ENCODE measurements at places on chromosomes 5 and 9. TPM values are rescaled to one million over a fixed set of nuclear protein-coding genes. Genes with fewer than 3 reads are reported as not detected.

PCA3 gene
- not detected for polyA plus RNA-seq

GABRA1 gene
- not detected for polyA plus RNA-seq

SKIC3 gene
- polyA plus RNA-seq: 39.9 TPM

GRXCR2 gene
- 0.18 TPM for polyA plus RNA-seq

RGS14 gene
- polyA plus RNA-seq: 40.1 TPM

ECSCR gene
- not detected for polyA plus RNA-seq

ARL14EPL gene
- not detected for polyA plus RNA-seq

STK32A gene
- polyA plus RNA-seq: not detected

TTC23L gene
- not detected for polyA plus RNA-seq

CAST gene
- 53.1 TPM for polyA plus RNA-seq

FOXD4L5 gene
- not detected for polyA plus RNA-seq

NOXA1 gene
- 3.3 TPM for polyA plus RNA-seq

PALM2AKAP2 gene
- 0.11 TPM for polyA plus RNA-seq

EGFLAM gene
- polyA plus RNA-seq: not detected

ADAMTS2 gene
- 0.03 TPM for polyA plus RNA-seq

NOL6 gene
- 14.4 TPM for polyA plus RNA-seq

EDIL3 gene
- not detected for polyA plus RNA-seq

TMEM174 gene
- not detected for polyA plus RNA-seq

ANKRD31 gene
- 0.51 TPM for polyA plus RNA-seq

TERT gene
- polyA plus RNA-seq: not detected

CAMK2A gene
- not detected for polyA plus RNA-seq

GABRG2 gene
- polyA plus RNA-seq: not detected

HMMR gene
- polyA plus RNA-seq: 2.3 TPM

UBE2QL1 gene
- polyA plus RNA-seq: not detected

REEP2 gene
- 0.21 TPM for polyA plus RNA-seq

DPYSL3 gene
- polyA plus RNA-seq: not detected

STC2 gene
- not detected for polyA plus RNA-seq

IFNA13 gene
- polyA plus RNA-seq: not detected

GPRIN1 gene
- 0.24 TPM for polyA plus RNA-seq

KIF4B gene
- not detected for polyA plus RNA-seq

TAF1L gene
- polyA plus RNA-seq: not detected

ADRB2 gene
- polyA plus RNA-seq: 0.50 TPM

PCDHA9 gene
- polyA plus RNA-seq: not detected

SNCAIP gene
- polyA plus RNA-seq: not detected

DRD1 gene
- polyA plus RNA-seq: not detected

SURF6 gene
- 6.3 TPM for polyA plus RNA-seq

ASPN gene
- not detected for polyA plus RNA-seq

DMGDH gene
- 0.80 TPM for polyA plus RNA-seq

MFAP3 gene
- 3.4 TPM for polyA plus RNA-seq

LHX3 gene
- not detected for polyA plus RNA-seq

SH3TC2 gene
- not detected for polyA plus RNA-seq

OBP2B gene
- not detected for polyA plus RNA-seq

GFI1B gene
- polyA plus RNA-seq: not detected

NKD2 gene
- polyA plus RNA-seq: not detected

UGT3A1 gene
- polyA plus RNA-seq: not detected

SLC34A3 gene
- not detected for polyA plus RNA-seq

NPM1 gene
- 811 TPM for polyA plus RNA-seq

EIF4E1B gene
- not detected for polyA plus RNA-seq

C1QTNF3 gene
- not detected for polyA plus RNA-seq

CDKN2AIPNL gene
- polyA plus RNA-seq: 24.6 TPM

ADGRV1 gene
- polyA plus RNA-seq: not detected

SHOC1 gene
- polyA plus RNA-seq: not detected

C9orf43 gene
- 0.12 TPM for polyA plus RNA-seq

TTC16 gene
- polyA plus RNA-seq: not detected

CCIN gene
- polyA plus RNA-seq: 0.38 TPM

Measured in CD4-positive, CD25-positive, alpha-beta regulatory T cell (primary cell).